Smooth muscle cell of the pulmonary artery (primary cell): ENCODE measurements at places on chromosomes 2 and 18. TPM values are rescaled to one million over a fixed set of nuclear protein-coding genes. Genes with fewer than 3 reads are reported as not detected.

The CXCR2 gene
- total RNA-seq, result not detected in 2 replicates

The CCDC121 gene
- 1.8 TPM in 2 replicates for total RNA-seq

The XPO1 gene
- 232 and 312 TPM in 2 replicates for total RNA-seq

The CENPA gene
- total RNA-seq, result 1.5 and 2.7 TPM in 2 replicates

The SIGLEC15 gene
- 1.8 and 4.4 TPM in 2 replicates for total RNA-seq

The SIX3 gene
- total RNA-seq, result not detected in 2 replicates

The LRRC30 gene
- not detected in 2 replicates for total RNA-seq

The OR6B2 gene
- not detected in 2 replicates for total RNA-seq

The TM4SF20 gene
- total RNA-seq, result 0.07 TPM in 1 of 2 replicates, not detected in the other

The CRYGD gene
- not detected in 2 replicates for total RNA-seq

The CCBE1 gene
- total RNA-seq, result 41.6 and 48.7 TPM in 2 replicates

The RNPEPL1 gene
- 33.4 and 43.7 TPM in 2 replicates for total RNA-seq

The IL1B gene
- total RNA-seq, result 2.6 and 11.9 TPM in 2 replicates

The LCT gene
- under 0.01 and 0.03 TPM in 2 replicates for total RNA-seq

The CD226 gene
- 0.46 and 0.69 TPM in 2 replicates for total RNA-seq

The IL36B gene
- not detected in 2 replicates for total RNA-seq

The CNDP1 gene
- not detected in 2 replicates for total RNA-seq

The AUP1 gene
- total RNA-seq, result 68.9 and 96.9 TPM in 2 replicates

The TRIM43 gene
- total RNA-seq, result not detected in 2 replicates

The RTP5 gene
- total RNA-seq, result not detected in 2 replicates

The SLC5A7 gene
- not detected in 2 replicates for total RNA-seq

The CLEC4F gene
- not detected in 2 replicates for total RNA-seq
